ENCODE measurements at places on chromosomes 16 and 17.

GRCh38 chr16:52591934-52592592 is 45.1 kb upstream of the TOX3 start:
- DNase-seq, result no peak

GRCh38 chr16:68257251-68257905 is 6.9 kb upstream of the SLC7A6 start:
- DNase-seq, result no peak

- DNase-seq, result no peak
These were observed 6.4 kb upstream of the MT1B start for GRCh38 chr16:56645311-56645710.

GRCh38 chr17:9022573-9023391 is 1.5 kb downstream of the NTN1 start:
- peak; percentile 52 for DNase-seq

GRCh38 chr16:4870138-4870671 is 22.9 kb downstream of the UBN1 start:
- DNase-seq, result peak; percentile 23

GRCh38 chr16:81625544-81626153 is 153.4 kb upstream of the PLCG2 start:
- no peak for DNase-seq

GRCh38 chr17:28227316-28228108 is 91.5 kb upstream of the TMEM97 start:
- peak; percentile 57 for DNase-seq

Data from activated T-cell treated with anti-CD3 and anti-CD28 coated beads, Interleukin-2, amount 50 U/mL, for 24 hours (primary cell).